ENCODE measurements at places on chromosomes 3 and 15.
A peak's percentile ranks its signal among the peaks of the same experiment; 100 is the strongest.

GRCh38 chr3:145943952-145944351, 217.0 kb downstream of the PLOD2 start:
- no peak for DNase-seq

GRCh38 chr15:69298354-69298696, 387 bp upstream of the PAQR5 start:
- no peak for DNase-seq

GRCh38 chr3:23797491-23797890, 8.3 kb upstream of the UBE2E1 start:
- peak; percentile 73 for DNase-seq

- peak; percentile 24 for DNase-seq
Measured at GRCh38 chr3:108177536-108177935, 44.7 kb downstream of the IFT57 start.

DNA sequence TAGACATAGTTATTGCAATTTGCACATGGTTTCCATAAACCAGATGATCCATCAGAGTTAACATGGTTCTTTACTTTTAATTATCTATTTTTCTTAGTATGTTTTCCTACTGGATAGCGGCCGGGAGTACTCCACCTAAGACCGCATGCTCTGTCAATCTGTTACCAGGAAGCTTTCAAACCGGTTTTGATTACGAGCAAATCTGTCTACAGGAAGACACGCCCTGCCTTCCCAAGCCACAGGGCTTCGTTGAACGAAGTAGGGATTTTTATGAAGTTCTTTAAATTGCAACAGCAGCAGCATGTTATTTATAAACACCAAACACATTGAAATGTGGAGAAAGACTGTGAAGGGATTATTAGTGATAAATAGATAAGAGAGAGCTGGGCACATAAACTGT, 283.3 kb upstream of the ROBO2 start:
- DNase-seq: no peak

- DNase-seq: no peak
Measured at GRCh38 chr3:177733936-177734335, 536.7 kb upstream of the TBL1XR1 start.

DNA sequence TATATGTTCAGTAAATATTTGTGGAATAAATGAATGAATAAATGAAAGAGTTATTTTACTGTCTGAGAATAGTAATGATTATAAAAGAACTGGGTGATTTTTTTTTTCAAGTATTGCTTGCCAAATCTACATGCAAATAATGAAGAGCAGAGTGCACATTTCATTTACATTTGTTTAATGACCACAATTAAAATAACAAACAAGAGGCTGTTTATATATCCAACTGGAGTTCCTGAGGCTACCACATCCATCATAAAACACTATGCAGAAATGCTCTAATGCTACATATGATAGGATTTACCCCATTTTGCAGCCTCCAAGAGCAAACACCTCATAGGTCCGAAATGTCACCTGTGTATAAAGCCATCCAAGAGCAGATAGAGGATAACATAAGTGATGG, 124.5 kb downstream of the ECT2 start:
- DNase-seq: no peak

GRCh38 chr3:11583235-11583634, 60.5 kb downstream of the VGLL4 start:
- no peak for DNase-seq

GRCh38 chr3:4409415-4409814, 57.7 kb downstream of the SUMF1 start:
- DNase-seq: no peak

DNA sequence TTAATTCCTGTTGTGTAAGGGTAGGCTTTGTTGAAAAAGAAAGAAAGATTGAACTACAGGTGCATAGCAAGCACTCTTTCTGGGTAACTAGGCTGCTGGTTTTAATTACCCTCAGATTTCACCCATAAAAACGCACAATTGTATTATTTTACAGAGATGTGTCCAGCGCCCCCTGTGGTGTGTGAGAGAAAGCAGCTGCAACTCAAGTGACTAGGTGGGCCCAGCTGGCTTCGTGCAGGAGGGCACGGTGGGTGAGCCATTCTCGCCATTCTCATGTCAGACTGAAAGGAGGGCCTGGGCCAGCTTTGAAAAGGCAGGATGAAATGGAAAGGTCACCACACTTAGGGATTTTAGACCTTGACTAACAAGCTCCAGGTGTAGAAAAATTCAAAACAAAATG, 122.6 kb downstream of the LRIG1 start:
- DNase-seq: peak; percentile 5

DNA sequence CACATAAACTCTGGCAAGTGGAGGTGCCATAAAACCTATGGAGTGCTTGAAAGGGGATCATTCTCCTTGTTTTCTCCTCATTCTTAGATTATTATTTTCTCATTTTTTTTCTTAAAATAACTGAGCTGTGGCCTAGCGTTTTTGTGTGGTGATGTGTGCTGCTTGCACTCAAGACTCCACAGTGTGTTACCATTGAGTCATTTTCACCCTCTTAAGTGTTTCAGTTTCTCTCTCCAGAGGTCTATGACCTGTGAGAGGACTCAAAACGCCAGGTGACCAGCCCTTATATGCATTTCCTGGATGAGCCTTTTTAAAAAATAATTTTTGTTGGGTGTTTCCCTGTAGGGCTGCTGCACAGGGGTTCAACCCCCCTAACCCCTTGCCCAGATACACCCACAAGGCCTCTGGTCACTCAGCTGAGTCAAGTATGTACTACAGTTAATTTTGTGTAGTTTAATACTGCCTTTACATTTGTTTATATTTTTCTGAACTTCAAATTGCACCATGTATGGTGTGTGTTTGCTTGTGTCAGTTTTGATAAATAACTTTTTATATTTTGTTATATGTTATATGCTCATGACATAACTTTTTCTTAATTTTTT, 15.4 kb upstream of the BTLA start:
- no peak for DNase-seq

DNA sequence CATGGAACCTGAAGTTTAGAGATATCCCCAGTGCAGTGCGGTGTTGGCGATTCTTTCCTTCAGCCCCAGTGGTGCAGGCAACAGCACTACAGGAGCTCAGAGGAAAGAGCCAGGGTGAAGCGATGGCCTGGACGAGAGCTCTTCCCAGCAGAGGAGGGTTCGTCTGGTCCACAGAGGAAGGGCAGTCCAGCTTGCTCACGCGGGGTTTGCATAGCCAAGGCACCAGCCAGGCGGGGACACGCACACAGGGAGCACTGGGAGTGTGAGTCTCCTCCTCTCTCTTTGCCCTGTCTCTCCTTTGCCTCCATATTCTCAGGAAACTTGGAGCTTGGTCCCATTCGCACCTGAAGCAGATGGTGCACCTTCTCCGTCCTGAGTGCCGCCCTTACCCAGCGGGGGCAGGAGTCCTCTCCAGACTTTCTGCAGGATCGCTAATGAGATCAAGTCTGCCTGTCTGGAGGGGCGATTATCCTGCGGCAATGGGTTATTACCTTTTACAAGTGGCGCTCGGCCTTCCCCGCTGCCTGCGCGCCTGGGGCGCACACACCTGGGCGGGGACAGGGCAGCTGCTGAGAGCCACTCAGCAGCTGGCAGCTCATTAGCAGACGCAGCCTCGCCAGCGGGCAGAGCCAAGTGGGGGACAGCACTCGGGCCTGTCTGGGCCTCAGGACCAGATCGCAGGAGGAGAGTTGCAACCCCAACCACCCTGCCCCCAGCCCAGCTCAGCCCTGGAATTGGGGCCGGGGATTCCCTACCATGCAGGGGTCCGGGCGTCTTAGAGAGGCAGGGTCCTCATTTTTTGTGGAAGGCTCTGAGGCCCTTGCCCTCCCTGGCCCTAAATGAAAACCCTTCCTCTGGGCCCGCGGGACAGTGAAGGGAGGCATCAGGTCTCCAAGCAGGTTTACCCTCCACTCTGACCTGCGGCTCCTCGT, 119.0 kb upstream of the MEF2A start:
- no peak for DNase-seq

DNA sequence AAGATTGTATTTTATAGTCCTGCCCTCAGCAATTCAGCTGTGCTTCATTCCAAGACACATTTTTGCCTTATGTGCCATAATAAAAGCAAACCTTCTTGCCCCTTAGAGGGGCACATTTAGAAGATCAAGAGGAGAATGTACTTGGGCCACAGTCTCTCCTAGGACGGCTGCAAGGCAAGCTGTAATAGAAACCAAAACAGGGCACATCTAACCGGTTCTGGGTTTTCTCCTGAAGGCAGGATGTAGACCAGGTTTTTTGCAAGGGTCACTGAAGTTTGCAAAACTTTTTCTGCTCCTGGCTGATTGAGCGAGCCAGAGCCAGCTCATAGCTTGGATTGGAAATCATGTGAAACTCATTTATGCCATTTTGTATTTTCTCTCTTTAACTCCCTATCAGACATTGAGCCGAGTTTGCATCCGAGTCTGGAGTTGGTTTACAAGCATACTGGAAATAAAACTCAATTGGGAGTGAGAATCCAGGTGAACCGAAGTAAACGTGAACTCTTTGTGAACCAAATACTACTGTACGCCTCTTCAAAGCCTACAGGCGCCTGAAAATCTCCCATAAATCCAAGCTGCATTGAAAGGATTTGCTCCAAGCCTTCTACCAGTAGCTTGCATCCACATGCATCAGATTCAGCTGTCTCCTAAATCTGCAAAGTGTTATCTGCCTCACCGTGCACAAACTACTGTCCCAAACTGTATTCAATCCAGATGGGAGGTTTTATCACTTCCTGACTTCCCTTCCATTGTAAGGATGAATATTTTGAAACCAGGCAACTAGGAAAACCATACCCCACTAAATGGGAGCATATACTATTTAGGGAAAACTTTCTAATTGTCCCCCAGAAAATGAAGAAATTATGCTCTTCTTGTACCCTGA, 60.9 kb upstream of the TSC22D2 start:
- DNase-seq: no peak

DNA sequence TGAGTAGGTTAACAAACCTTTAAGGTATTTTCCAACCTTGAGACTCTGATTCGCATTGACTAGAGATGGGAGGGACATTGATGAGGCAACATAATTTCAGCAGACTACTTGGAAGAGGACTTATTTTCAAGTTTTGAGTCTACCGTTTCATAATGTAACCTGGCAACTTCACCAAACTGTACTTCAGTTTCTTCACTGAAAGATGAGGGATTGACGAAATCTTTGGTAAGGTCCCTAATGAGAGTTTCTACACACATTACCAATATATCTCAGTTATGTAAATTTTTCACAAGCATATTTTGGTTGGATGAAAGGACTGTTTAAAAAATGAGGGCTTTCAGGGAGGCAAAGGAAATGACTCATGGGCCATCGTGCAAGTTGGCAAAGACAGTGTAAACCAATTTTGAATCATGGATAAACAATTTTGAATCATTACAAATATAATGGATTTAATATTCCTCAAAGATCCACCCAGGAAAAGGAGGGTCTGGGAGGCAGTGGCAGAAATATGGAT, 28.7 kb upstream of the SEMA6D start:
- DNase-seq: no peak

DNA sequence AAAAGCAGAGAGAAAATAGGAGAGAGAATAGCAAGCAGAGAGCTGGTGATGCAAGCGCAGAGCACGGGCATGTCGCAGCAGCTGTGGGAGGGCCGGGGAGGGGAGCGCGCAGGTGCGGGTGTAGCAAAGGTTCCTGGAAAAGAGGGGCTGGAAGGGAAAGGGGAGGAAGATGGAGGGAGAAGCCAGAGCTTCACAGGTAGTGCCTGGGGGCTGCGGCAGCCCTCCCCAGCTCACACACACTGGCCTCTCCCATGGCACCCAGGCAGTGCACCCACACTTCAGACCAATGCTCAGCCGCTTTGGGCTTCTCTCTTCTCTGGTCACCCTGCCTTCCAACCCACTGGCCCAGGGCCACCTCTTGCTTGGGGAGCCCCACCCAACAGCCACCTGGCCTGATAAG, 72.1 kb downstream of the ADAMTS7 start:
- no peak for DNase-seq

- no peak for DNase-seq
Measured at GRCh38 chr3:65676580-65676979, 362.1 kb downstream of the MAGI1 start.

GRCh38 chr3:100726706-100727105, 17.4 kb downstream of the TFG start:
- no peak for DNase-seq

GRCh38 chr15:58793862-58794261, 22.8 kb downstream of the MINDY2 start:
- no peak for DNase-seq

- peak; percentile 22 for DNase-seq
Measured at GRCh38 chr15:54564166-54564565, 585.9 kb downstream of the UNC13C start.

DNA sequence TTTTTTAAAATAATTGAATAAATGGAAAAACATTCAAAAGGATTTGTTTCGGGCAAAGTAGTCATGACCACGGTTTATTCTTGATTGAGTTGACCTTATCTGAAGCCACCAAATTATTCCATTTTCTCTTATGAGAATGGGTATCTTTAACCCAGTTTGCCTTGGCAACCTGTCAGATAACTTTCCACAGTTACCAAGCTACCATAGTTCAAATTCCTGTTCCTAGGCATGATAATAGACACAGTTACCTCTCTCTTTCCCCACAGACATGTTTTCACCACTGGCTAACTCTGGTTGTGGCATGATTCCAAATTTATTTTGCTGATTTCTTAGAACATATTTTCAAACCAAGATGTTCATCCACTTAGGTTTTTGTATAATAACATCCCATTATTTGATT, 84.9 kb downstream of the NECTIN3 start:
- DNase-seq: no peak

GRCh38 chr3:87126321-87126720, 100.8 kb upstream of the CHMP2B start:
- DNase-seq: no peak

- no peak for DNase-seq
Measured at GRCh38 chr3:113741086-113741485, 5.0 kb downstream of the NAA50 start.

DNA sequence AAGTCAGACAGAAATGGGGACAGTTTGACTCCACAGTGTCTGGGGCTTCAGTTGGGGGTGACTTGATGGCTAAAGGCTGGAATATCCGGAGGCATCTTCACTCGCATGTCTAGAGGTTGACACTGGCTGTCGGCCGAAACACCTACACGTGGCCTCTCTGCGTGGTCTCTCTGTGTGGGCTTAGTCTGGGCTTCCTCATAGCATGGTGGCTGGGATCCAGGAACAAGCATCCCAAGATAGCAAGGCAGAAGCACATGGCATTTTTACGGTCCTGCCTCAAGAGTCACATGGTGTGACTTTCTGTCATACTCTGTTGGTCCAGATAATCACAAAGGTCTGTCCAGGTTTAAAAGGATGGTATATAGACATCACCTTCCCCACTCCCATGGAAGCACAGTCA, 34.5 kb downstream of the MAGI1 start:
- DNase-seq: no peak
